ENCODE measurements at places on chromosomes 3 and 15.

DNA sequence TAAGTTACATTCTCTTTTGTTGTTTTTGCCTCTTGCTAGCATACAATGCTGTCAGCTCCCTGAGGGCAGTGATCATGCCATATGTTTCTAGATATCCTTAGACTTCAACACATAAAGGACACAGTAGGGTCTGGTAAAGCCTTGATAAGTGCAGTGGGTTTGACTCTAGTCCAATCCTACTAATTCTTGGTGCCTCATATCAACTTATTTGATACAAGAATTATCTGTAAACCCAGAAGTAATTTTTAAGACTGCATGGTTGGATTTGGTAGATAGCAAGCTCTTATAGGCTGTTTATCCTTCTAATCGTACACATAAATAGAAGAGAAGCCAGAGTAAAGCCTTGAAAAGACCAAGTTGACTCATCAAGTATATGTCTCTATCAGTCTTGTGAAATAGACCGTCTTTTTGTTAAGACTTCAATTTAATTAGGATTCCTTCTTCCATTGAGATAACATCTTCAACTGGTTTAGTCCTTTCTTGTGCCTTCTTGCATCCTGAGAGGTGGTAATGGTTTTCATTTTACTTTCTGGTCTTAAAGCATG lies 265.6 kb upstream of the CDIN1 start:
- DNase-seq, result peak; percentile 2

- DNase-seq, result peak; percentile 66
Measured at GRCh38 chr3:12869035-12869621, 27.8 kb upstream of the RPL32 start.

- peak; percentile 38 for DNase-seq
Measured at GRCh38 chr3:45509038-45509767, 85.3 kb upstream of the LIMD1 start.

DNA sequence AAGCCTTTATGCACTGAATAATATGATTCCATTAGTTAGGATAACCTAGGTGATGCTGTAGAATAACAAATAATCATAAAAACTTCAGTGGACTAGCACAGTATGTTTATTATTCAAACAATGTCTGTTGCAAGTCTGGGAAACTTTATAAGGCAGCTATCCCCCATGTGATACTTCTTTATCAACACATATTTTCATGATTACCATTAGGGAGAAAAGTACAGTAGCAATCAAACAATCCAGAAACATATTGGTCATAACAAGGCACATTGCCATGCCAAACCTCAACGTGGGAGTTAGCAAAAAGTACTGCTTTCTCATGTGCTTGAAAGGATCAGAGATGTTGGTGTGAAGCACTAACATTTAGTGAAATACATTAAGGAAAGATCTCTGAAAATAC lies 35.5 kb downstream of the EOMES start:
- no peak for DNase-seq

- DNase-seq, result peak; percentile 90
Measured at GRCh38 chr3:121995161-121996137, 26.6 kb downstream of the ILDR1 start.

DNA sequence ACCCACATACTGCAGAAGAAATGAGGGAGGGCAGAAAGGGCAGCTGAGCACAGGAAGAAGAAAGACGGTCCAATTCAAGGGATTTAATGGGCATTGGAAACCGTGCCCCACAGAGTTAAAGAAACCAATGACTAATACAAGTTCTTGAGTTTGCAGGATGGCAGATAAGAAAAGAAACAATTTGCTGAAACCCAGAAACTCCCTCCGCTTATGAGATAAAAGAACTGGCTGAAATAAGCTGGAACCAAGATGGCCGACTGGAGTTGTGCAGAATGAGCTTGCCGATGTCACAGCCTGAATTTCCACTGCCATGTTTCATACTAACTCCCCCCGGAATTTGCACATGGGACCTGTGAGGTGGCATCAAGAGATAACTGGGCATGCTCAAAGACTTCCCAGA lies 47.1 kb downstream of the SCAP start:
- no peak for DNase-seq

DNA sequence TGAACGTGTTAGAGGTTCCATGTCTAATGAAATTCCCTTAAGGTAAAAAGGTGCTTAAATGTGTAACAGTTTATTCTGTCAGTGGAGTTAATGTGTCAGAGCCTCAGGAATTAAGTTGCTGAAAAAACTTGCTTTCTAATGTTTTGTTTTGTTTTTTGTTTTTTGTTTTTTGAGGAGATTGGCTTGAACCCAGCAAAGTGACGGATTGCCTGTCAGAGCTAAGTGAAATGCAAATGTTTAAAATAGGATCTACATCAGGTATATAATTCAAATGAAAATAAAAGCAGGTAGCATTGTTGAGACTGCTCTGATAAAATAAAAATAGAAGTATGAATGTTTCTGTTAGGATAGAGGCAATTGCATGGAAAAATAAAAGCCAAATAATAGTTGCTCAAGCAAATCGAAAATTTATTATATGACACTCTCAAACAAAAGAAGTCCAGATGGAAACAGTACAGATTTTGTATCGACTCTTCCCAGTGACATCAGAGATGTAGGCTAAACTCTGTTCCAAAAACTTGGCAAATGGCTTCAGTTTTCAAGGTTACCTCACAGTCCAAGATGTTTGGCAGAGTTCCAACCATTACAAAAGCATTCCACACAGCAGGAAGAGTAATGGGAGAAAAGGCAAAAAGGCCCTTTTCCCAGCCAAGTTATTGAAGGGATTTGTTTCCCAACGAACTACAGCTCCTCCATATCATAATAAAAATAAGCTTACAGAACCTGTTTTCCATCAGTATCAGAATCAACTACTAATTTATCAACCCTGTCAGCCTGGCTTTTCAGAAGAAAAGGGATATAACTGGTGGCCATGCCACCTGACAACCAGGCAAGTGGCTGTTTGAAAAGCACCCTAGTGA lies 291.0 kb downstream of the TBL1XR1 start:
- no peak for DNase-seq

DNA sequence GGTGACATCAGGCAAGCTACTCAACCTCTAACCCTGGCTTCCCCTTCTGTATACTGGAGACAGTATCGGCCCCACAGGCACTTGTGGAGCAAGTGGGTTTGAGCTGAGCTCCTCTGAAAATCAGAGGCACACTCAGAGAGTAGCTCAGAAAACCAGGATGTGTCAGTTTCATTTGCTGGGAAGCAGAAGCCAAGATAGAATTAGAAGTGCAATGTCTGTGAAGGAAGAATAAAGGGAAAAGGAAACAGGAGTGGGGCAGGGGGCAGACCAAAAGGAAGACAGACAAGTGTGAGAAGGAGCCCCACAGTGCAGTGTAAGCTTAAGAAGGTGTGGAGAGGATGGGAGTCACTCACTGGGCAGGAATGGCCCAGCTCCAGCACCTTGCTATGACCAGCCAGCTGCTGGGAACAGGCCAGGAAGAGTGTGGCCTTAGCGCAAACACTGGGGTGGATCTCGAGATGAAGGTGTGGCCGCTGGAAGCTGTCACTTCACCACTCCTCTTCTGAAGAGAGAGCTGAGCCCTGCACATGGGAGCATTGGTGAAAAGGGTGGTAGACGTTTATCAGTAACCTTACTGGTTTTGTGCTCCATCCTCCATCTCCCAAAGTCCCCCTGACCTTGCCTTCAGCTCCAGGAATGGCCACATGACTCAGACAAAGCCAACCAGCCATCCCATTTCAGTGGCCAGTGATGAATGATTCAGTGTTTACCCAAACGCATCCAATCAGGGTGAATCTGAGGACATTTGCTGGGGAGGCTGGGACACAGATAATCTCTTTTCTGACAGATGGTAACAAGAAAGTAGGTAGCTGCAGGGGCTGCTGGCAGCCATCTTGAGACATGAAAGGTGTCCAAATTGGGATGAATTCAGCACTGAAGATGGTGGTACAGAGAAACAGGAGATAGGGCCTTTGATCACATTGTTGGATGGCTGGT lies 108.4 kb downstream of the SHQ1 start:
- DNase-seq, result peak; percentile 29

- no peak for DNase-seq
Measured at GRCh38 chr3:172107403-172107802, 68.0 kb downstream of the FNDC3B start.

DNA sequence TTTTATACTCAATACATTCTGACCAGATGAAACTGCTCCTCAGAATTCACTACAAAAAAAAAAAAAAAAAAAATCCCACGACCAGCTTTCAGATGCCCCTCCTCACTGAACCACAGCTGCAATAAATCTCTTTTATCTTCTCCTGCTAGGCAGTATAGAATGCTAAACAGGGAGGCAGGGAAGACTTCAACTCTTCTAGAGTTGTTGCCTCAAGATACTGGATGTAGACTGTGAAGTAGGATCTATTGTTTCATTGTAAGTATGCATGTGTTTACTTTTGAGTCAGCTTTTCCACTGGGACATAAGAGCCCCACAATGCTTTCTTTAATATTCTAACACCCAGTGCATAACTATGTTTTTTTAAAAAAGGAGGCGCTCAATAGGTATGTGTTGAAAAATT lies 401.4 kb downstream of the TBL1XR1 start:
- DNase-seq, result peak; percentile 77

DNA sequence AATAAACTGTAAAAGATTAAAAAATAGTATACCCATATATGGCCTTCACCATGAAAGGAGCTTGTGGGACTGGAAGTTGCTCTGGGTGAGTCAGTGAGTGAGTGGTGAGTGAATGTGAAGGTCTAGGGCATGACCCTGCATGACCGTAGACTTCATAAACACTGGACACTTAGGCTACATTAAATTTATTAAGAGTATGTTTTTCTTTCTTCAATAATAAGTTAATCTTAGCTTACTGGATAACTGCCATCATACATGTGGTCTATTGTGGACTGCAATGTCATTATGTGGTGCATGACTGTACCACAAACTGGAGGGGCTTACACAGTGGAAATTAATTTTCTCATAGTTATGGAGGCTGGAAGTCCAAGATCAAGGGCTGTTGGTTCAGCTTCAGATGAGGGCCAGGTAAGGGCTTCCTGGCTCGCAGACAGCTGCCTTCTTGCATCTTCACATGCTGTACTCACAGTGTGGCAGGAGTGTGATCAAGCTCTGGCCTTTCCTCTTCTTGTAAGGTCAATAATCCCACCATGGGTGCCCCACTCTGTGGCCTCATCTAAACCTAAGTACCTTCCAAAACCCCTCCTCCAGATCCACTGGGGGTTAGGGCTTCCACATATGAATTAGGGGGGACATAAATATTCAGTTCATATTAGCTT lies 40.8 kb upstream of the PRR23E start:
- no peak for DNase-seq

DNA sequence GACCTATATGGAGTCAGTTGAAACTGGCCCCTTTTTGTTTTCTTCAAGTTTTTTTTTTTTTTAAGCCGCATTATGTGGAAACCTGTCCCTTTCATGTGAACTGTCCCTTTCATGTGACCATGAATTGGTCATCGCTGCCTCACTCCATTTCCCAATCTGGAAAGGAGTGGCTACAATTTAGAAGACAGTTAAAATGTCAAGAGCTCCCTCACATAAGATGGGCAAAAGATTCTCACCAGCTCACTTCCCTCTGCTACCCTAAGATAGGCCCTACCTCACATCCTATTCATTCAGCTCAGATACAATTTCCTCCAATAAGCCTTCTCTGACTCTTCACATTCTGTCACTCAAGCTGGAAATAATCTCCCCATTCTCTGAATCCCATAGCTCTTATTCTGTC lies 111.3 kb upstream of the BCL6 start:
- no peak for DNase-seq

GRCh38 chr3:127675651-127676391 lies 3.1 kb downstream of the ABTB1 start:
- DNase-seq, result no peak

DNA sequence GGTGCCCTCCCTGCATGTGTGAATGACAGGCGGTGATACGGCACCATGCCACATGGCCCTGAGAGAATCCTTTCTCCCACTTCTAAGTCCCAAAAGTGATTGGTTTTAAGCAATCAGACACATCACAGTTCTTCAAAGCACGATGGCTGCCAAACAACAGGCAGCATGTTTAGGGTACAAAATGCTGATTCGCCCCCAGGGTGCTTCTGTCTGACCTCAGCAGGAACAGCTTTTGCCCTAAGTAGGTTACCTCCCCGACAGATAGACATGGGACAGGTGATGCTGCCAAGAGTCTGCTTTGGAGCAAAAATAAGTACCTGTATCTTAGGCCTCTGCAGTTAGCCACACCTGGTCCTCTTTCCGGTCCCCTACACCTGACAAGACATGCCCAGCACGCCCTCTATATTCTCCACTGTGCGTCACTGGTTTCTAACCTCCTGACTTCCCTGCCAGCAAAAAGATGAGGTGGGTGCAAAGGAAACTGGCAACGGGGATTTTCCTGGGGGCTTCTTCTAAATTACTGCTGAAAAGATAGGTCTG lies 549.8 kb downstream of the FOXP1 start:
- no peak for DNase-seq

GRCh38 chr15:49410641-49411040 lies 12.4 kb upstream of the FGF7 start:
- no peak for DNase-seq

GRCh38 chr3:174333640-174334039 lies 525.5 kb upstream of the NAALADL2 start:
- no peak for DNase-seq

DNA sequence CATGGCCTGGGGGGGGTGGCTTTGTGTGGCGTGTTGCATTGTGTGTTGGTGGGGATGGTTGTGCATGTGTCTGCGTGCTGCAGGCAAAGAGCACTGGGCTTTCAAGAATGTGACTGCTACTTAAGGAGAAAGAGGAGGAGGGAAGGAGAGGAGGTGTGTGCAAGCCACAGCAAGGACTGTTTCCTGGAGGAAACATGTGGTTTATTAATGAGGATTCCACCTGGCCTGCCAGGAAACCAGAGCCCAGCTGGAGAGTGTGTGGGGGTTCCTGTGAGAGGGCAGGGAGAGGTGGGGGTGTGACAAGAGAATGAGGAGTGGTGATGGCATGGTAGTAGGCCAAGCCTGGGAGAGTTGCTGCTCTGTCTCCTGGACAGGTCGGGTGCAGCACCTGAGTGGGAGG lies 258.1 kb upstream of the ROPN1 start:
- no peak for DNase-seq

GRCh38 chr3:191136347-191136746 lies 62.7 kb upstream of the OSTN start:
- peak; percentile 36 for DNase-seq

DNA sequence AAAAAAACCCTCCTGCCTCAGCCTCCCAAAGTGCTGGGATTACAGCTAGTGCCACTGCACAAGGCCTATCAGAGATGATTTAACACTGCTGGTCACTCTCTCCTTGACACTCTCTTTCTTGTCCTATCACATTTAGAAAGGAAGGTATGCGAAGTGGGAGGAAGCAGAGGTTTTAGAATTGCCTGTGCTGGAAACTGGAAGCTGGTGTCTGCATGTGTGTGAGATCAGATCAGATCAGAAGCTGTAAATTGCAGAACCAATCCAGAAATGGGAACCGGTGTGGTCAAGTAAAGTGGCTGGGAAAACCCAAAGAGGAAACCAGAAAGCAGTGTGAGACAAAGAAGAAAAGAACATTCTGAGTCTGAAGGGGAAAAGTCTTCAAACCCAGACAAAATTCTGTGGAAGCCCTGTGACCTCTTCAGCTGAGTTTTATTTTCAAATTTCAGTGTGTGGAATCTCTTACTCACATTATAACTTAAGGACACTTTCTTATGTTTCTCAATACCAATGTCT lies 2.8 kb downstream of the EFHB start:
- no peak for DNase-seq

- no peak for DNase-seq
Measured at GRCh38 chr15:69623392-69624154, 171.0 kb downstream of the RPLP1 start.

GRCh38 chr15:73075160-73075859 lies 23.0 kb downstream of the NEO1 start:
- DNase-seq, result no peak

Measured in mesendoderm (in vitro differentiated cells).